Activated CD4-positive, alpha-beta T cell treated with anti-CD3 and anti-CD28 coated beads for 48 hours (primary cell): ENCODE measurements at places on chromosomes 13 and 19.

- DNase-seq = no peak
These were observed 18.1 kb upstream of the ARL11 start for GRCh38 chr13:49610176-49610575.

DNA sequence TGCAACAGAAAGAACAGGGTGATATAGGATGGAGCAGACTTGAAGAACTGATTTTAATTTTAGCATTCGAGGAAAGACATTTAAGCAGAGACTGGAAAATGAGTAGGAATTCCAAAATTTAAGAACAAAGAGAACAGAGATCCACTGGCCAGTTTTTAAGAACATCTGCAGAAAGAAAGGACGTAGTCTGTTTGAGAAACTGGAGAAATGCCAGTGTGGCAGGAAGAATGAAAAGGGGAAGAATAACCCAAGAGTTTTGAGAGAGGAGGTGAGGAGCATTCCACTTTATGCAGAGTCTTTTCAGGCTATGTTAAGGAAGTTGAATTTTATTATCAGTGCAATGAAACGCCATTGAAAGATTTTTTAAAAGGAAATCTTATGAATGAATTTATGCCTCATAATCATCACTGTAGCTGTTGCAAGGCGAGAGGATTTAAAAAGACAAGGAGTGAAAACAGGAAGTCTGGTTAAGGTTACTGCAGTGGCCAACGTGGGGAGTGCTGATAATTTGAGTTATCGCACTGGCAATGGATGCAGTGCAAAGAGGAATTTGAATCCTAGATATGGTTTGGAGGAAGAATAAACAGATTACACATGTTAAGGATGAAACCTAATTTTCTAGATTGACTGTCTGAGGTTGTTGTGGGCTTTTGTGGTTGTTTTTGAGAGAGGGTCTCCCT is 253.8 kb downstream of the DACH1 start:
- no peak for DNase-seq

- DNase-seq = no peak
These were observed 86.5 kb downstream of the NUFIP1 start for GRCh38 chr13:44902738-44903137.

GRCh38 chr19:50686310-50687032 is 33.1 kb downstream of the SHANK1 start:
- no peak for DNase-seq

DNA sequence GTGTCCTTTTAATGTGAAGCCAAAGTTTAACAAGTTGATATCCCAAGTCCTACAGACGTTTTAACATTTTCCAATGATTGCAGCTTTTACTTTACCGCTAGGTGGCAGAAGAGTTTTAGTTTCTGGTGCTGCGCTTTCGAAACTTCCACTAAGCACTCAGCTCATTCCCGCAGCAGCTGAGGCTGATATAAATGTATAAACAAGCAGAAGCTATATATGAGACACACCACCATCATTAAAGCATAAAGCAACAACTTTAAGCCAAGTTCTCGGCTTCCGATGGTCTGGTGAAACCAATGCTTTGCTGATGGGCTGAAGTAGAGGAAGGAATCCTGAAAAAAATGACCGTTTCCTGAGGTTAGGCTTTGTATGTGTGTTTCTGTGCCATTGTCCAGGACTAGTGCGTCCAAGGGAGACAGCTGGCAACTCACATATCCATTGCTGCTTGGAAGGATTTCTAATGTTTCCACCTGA is 753.9 kb downstream of the OLFM4 start:
- DNase-seq = no peak

GRCh38 chr19:53903055-53903680 is 5.9 kb upstream of the CACNG7 start:
- DNase-seq = no peak

DNA sequence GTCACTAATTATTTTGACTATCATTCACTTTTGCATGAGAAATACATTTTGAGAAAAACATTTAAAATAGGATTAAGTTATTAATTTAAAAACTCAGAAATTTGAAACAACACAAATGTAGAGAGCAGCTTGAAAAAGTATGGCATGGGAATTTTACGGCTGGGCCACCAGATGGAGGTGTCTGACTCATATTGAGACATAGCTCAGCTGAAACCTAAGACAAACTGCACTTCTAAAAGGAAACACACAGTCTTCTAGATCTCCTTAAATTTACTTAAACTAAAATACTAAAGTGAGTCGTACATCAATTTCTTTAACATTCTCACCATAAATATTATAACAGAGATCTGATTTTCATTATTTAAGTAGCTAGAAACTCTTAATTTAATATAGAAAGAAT is 41.9 kb upstream of the POSTN start:
- no peak for DNase-seq

- DNase-seq = no peak
These were observed 12.3 kb downstream of the RFXAP start for GRCh38 chr13:36831291-36831690.

DNA sequence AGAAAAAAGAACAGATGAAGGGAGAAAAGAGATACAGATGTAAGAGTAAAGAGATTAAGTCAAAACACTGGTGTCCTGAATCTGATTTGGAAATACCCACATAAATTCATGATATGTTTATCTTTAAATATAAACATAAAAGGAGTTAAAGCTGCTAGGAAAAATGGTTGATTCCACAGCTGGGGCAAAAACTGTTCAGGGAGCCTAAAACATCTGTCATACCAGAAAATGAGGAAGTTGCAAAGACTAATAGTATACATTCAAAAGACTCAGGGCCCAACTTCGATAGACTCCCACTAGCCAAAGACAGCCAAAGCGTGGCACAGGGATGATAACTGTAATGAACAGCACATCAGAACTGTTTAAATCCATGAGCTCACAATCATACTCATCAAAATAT is 62.0 kb downstream of the ABCC4 start:
- DNase-seq = no peak

DNA sequence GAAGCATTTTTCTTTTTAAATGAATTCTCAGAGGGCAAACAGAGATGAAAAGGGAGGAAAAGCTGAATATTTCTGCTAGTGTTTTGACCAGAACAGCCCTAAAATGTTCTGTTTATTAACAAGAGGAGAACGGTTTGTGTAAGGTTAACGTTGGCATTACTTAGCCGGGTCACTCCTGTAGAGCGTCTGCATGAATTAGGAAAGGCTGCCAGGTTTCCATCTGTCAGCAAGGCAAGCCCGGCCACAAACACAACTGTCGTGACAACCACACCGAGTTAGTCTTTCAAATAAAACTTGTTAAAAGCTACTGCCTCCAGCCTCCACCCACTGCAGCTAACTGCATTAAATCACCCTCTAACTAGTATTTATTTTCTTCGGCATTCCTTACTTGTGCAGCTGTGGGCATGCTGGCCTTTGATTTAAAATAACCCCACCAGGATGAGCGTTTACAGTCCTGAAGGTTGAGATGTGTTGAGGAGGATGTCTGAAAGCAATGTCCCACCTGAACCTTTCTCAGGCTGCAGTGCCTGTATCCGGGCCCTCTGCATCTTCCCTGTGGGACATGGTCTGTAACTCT is 527.9 kb downstream of the FGF9 start:
- no peak for DNase-seq

DNA sequence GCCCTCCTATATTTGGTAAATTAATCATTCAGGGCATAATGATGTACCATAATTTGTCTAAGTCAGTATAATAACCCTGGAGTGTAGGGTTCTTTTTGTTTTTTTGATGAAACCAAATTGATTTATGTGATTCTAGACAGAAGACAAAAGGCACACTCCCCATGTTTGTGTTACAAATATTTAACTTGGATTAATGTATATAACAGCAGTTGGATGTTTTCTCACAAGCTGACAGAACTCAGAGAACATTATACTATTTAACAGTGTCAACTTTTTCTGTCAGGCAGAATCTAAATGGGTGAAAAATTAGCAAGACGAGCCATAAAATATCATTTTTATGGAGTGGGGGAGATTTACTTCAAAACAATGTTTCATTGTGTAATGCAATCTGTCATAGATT is 15.2 kb downstream of the CBY2 start:
- no peak for DNase-seq

DNA sequence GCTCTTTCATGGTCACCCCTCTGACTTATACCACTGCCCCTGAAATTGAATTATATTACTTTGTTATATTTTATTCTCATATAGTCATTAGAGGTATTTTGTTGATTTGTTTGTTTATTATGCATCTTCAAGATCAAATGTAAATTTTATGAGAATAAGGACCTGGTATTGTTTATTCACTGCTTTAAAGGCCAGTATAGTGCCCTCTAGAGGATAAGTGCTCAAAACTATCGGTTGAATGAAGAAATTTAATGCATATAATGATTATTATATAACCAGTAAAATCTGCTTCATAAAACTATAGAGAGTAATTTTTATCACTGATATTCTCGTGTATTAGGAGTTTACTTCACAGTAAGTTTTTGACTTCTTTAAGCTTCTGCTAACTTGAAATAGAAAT is 1401.9 kb downstream of the SLITRK1 start:
- no peak for DNase-seq

DNA sequence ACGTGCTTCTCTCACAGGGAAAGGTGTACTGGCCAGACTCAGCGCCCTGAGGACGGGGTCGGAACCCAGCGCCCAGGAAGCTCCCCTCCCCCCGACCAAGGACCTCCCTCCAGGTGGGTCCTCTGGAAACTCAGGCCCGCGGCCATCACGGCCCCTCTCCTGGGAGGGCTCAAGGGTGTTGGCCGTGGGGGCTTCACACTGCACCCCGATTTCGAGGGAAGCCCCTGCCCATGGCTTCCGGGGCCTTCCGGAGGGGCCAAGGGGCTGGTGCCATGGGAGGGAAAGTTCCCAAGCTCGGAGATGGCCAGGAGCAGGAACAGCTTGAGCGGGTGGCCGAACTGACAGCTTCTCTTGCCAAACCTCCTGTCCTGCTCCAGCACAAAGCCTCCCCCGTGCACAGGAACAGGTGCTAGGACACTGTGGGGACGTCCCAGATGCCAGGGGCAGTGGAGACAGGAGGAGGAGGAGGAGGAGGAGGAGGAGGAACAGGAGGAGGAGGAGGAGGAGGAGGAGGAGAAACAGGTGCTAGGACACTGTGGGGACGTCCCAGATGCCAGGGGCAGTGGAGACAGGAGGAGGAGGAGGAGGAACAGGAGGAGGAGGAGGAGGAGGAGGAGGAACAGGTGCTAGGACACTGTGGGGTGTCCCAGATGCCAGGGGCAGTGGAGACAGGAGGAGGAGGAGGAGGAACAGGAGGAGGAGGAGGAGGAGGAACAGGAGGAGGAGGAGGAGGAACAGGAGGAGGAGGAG is 10.0 kb downstream of the SBNO2 start:
- no peak for DNase-seq

DNA sequence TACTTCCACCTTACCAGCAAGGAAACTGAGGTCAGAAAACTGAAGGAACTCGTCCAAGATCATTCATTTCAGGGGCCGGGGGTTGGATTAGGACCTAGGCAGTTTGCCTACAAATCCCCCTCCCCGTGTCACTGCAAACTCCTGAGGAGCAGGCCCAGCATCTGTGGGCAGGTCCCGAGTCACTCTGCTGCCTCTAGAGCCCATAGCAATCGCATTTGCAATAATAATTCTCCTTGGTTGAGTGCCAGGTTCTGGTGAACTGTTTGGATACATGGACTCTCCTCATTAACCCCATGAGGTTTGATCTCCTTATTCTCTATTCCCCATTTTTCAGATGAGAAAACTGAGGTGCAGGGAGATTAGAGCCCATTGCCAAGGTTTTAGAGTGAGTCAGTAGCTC is 903 bp downstream of the PIN1 start:
- no peak for DNase-seq

DNA sequence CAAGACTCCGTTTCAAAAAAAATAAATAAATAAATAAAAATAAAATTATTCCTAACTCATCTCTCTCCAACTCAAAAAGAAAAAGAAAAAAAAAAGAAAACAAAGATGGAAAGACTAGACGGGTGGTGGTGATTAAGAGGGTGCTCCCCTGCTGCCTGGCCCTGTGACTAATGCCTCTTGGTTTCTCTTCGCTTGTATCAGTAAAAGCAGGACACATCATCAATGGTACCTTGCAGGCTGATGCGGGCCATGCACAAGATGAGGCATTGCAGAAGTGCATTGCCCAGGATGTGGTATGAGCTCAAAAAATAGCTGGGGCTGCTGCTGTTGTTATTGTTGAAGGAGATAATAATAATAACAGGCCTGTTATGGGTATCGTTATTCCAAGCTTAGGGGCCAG is 14.6 kb downstream of the ACER1 start:
- DNase-seq = peak; percentile 54
